ENCODE measurements at places on chromosomes 7 and 10.

- DNase-seq, result no peak
These were observed 865.9 kb downstream of the LRMDA start for GRCh38 chr10:76297358-76297757.

DNA sequence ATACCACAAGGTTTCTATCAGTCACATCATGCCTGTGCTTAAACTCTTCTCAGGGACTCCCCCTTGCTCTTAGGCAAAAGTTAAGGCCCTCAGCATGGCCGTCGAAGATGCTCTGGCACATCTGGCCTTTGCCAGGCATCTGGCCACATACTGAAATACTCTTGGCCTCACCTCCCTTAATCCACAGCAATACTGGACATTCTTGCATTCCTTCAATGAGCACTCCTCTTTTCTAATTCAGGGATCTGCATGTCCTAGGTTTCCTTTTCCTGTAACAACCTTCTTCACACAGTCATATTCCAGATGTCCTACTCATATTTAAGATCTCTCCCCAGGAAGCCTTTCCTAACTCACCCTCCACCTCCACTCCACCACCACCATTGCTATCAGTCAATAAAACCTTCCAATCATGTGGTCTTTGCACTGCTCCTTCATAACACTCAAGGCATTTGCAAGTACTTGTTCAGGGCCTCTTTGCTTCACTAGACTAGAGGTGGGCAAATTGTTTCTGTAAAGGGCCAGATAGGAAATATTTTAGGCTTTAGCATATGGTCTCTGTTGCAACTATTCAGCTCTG is 216.6 kb downstream of the KCNMA1 start:
- no peak for DNase-seq

- no peak for DNase-seq
These were observed 686 bp upstream of the MIOS start for GRCh38 chr7:7565746-7566650.

GRCh38 chr7:25391295-25391861 is 163.1 kb upstream of the NPVF start:
- no peak for DNase-seq

DNA sequence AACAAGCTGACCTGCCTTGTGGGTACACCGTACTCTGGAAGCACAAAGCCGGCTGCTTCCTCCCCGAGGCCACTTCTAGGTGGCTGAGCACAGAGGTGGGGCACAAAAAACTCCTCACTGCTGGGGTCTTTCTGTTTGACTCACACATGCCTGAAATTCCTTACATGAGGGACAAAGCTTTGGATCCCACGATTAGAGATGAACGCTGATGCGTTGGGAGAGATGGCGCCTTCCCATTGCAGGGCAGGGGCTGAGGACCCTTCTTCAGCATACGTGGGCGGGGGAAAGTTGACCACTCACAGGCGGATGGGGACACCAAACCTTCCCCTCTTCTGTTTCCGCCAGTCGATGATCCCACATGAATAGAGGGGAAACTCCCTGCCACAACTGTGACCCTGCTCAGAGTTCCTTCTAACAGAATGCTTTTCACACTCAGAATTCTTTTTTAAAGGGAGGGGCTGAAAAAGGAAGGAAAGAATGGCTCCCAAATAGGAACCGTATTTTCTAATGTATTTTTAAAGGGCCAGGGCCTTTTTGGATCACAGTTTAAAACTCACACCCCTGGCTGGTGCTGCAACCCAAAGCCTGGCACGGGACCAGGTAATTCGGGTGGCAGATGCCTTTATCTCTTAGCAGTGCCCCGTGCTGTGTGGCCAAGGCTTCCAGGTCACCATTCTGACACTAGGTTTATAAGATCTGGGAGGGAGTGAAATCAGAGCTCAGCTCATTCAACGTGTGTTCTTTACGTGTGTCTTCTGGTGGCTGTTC is 134.0 kb downstream of the PRKAG2 start:
- no peak for DNase-seq

DNA sequence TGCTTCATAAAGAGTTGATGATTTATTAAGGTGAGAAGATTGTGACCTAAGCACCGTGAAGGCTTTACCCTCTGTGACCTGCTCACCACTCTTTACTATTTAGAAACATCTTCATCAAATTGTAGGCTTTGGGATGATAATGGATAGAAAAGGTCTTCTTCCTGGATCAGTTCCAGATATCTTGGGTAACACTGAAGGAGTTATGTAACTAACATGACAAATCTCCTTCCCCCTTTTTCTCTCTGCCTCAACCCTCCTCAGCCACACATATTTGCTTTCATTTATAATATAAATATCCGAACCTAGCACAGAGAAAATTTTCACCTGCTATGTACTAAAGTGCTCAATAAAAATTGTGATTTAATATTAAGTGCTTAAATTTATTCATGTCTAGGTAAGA is 151.5 kb downstream of the FRMD4A start:
- no peak for DNase-seq

GRCh38 chr10:32150532-32151101 is 94.4 kb upstream of the KIF5B start:
- no peak for DNase-seq

DNA sequence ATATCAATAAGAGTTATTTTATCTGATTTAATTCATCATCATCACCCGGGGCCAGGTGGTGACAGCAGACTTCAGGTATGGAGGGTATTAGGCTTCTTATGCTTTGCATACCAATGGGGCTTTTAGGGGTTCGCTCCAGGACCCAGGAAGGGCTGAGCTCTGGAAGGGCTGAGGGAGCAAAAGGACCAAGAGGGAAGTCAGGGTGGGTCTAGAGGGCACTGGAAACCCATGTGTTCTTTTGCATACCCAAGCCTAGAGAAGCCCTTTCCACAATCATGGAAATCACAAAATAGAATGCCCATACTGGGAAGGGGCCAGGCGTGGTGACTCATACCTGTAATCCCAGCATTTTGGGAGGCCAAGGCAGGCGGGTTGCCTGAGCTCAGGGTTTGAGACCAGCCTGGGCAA is 30.9 kb upstream of the VCL start:
- no peak for DNase-seq

GRCh38 chr10:94583124-94583523 is 37.5 kb downstream of the HELLS start:
- no peak for DNase-seq

- DNase-seq, result no peak
These were observed 22.4 kb downstream of the PHTF2 start for GRCh38 chr7:77820967-77821366.

DNA sequence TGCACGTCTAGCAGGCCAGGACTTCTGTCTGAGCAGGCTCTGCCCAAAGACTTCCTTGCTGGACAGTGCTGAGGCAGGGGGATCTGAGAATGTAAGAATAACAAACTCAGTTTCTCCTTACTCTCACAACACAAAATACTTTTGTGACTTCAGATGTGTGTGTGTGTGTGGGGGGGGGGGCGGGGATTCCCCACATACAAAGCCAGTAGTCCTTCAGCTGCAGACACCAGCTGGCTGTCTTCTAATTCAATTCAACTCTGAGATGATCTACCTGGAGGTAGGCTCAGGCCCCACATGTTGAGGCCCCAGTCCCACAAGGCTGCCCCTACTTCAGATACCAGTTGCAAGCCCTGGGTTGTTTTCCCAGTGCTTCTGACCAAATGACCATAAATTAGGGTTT is 4.7 kb upstream of the CXCL12 start:
- no peak for DNase-seq

DNA sequence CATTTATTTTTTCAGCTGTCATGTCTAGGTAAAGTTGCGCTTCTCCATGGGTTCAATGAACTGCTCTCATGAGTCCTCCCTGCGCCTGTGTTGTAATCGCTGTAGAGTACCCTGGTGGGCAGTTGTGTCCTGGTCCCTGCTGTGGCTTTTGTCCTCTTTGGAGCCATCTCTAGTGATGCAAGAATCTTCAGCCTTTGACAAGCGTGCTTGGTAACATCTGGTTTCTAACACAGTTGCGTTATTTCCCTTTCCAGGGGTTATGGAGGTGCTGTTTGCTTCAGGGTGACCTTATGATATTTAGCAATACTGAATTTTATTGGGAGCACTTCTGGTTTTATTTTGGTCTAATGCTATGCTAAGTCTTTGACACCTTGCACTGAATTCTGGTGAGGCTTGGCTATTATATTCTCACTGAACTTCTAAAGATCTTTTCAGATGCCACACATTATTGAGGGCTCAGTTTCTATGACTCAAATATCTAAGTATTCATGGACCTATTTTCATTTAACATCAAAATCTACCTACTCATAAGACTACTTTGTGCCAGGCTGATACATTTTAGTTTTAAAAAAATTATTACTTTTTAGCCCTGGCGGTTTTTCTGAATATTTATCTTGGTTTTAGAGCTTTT is 88.6 kb downstream of the FANK1 start:
- DNase-seq, result no peak

DNA sequence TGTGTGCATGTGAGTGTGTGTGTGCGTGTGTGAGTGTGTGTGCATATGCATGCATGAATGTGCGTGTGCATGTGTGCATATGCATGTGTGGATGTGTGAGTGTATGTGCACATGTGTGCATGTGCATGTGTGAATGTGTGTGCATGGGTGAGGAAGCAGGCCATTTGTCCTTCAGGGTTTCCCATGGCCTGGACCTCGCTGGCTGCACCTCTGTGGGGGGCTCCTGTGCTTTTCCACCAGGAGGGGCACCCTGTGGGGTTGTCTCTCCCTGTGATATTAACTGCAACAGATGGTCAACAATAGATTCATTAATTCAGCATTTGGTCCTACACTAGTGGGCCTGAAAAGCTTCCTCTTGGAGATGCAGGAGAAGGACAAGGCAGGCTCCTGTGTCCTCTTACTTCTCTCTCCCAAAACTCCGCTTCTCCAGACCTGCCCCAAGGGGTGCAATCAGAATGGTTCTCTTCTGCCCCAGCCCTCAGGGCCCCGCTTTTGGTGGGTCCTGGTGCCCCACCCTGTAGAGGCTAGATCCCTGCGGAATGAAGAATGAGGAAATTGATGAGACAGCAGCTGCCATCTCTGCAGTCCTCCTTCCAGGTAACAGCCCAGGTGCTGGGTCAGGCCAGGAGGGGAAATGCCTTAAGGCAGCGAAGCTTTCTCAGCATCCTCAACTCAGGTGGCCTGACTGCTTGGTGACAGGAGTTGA is 41.5 kb upstream of the NUB1 start:
- no peak for DNase-seq

GRCh38 chr7:158662610-158663427 is 41.8 kb downstream of the NCAPG2 start:
- DNase-seq, result no peak

- no peak for DNase-seq
These were observed 47.8 kb downstream of the BRI3 start for GRCh38 chr7:98329100-98329790.

- DNase-seq, result no peak
These were observed 576.4 kb downstream of the GRID1 start for GRCh38 chr10:85789982-85790789.

DNA sequence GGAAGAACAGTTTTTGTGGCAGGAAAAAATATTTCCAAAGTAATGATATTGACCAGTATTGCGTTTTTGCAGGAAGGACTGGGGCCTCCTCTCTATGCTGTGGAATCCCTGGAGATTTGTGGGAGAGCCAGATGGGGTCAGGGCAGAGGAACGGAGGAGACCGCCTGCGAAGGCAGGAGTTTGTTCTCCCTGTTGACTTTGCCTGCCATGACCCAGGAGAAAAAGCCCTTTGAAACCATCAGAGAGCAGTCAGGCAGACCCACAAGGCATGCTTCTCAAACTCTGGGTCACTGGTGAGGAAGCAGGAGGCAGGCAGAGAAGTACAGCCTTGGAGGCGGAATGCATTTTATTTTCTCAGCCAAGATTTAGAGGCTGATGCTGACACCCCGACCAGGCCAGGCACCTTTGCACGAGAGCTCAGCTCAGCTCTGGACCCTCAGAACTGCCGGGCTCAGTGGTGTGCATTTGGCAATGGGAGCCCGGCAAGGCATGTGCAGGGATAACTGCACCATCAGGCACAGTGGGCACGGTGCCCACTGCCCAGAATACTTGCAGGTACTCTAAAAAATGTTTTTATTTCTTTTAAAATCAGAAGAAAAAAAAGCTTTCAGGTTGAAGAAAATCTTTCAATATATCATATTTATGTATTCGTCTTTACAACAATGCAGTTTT is 410.4 kb downstream of the RPS24 start:
- no peak for DNase-seq

- no peak for DNase-seq
These were observed 177.4 kb downstream of the NRP1 start for GRCh38 chr10:33157103-33157502.

GRCh38 chr10:104100795-104101194 is 15.1 kb upstream of the COL17A1 start:
- no peak for DNase-seq

- DNase-seq, result no peak
These were observed 884 bp downstream of the ICA1 start for GRCh38 chr7:8260871-8261694.

DNA sequence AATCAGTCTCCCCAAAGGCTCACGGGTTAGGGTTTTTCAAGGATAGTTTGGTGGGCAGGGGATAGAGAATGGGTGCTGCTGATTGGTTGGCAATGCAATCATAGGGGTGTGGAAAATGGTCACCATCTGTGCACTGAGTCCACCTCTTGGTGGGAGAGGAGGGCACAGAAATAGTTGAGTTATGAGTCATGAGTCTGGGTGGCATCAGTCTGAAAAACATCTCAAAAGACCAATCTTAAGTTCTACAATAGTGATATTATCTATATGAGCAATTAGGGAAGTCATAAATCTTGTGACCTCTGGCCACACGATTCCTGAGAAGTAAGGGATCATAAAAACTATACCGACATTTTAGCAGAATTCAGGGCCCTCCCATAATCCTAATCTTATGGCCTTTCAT is 62.7 kb downstream of the LGI1 start:
- no peak for DNase-seq

GRCh38 chr10:3792710-3793219 is 7.8 kb upstream of the KLF6 start:
- no peak for DNase-seq

DNA sequence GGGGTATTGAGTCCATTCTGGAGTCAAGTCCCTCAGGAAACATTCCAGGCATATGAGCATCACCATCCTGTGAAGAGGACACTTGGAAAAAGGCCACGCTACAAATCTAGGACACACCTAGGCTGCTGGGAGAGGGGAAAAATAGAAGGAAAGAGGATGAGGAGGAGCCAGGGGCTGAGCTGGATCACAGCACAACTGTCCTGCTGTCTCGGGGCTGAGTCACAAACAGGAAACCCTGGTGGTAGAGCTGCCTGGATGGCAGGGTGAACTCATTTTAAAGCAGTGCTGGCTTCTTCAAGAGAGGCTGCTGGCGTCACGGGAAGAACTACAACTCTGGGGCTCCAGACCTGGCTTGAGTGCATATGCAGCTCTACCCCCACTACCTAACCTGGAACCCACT is 151.5 kb downstream of the RNF216 start:
- DNase-seq, result no peak

Measured in neural crest cell (in vitro differentiated cells).